CD4-positive, alpha-beta T cell treated with Interleukin-6 for 4 hours (primary cell): ENCODE measurements at places on chromosomes 6 and 20.

DNA sequence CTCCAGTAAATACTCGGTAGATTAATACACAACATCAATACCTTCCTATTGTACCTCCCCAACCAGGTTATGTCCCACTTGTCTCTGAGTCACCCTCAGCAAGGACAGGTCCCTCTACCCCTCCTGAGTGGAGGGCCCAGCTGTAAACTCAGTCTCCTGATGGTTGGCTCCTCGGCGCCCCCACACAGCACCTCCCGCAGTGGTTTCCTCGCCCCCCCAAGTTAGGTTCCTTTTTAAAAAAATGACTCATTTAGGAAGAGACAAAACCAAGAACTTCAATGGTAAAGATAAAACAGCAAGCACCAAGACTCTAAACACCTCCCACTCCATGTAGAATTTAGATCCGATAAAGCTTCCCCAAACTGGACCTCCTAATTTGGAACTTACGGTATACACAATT, 83.5 kb downstream of the TRERF1 start:
- peak; percentile 82 for DNase-seq

GRCh38 chr6:89834884-89835792, 5.5 kb downstream of the CASP8AP2 start:
- DNase-seq = peak; percentile 63

GRCh38 chr6:63805808-63806572, 170.4 kb downstream of the PHF3 start:
- no peak for DNase-seq

DNA sequence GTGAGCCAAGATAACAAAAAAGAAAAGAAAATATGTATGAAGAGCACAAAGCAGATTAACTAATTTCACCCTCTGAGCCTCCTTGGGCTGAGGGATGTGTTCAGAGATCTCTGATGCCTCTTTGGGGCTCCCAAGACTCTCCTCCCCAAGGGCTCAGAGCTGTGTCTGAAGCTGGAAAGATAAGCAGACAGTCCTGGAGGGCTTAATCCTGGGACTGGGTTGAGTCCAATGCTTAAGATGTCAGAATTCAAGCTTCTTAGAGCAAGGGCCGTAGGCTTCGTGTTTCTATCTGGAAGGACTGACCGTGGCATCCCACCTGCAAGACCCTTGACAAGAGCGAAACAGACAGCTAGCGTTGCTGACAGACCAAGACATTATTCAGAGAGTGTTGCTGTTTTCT, 229.0 kb downstream of the ZMYND8 start:
- no peak for DNase-seq

DNA sequence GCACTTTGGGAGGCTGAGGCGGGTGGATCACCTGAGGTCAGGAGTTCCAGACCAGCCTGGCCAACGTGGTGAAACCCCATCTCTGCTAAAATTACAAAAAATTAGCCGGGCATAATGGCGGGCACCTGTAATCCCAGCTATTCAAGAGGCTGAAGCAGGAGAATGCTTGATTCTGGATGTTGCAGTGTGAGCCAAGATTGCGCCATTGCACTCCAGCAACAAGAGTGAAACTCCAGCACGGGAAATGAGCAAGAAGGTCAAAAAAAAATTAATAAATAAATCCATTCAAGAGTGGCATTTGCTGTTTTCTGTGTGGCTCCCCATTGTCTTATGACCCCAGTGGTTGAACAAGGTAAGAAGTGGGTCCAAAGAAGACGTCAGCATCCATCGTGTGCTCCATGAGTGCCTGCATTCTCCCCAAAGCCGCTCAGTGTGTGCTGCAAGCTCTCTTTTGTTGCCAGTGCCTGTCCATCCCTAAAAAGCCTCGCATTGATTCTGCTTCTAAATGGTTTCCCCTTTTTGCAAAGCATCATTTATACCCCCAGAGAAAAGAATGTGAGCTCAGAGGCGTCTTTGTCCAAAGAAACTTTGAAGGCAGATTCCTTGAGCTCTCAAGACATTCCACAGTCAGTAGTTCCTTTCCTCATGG, 38.8 kb upstream of the MAP3K4 start:
- DNase-seq = no peak

DNA sequence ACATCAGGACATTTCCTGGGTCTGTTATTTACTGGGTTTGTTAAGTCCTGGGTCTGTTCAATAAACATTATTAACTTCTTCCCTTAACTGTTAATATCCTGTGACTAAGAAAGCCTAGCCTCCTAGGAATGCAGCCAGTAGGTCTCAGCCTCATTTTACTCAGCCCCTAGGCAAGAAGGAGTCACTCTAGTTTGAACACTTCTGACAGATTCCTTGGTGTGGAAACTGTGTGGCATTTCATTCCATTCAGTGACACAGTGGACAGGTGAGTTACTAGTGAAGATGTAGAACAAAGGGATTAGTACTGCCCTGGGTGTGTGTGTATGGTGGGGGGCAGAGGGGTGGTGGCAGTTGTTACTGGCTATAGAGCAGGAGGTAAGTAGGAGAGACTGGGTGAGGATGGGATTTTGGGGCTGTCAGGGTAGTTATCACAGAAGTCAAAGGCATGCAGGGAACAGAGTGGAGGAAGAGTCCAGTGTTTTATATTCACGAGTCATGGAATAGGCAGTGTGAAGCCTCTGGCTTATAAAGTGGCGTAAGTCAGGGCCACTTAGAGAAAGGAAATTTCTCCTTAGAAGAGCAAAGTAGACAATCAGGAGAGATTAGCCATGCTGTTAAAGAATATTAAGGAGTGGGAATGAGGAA, 28.4 kb downstream of the RNF182 start:
- no peak for DNase-seq

GRCh38 chr6:116405652-116406356, 35.1 kb downstream of the DSE start:
- no peak for DNase-seq
